Foreskin melanocyte (primary cell): ENCODE measurements at places on chromosomes 13 and 19.

GRCh38 chr13:40517486-40518480 lies 148.7 kb downstream of the FOXO1 start:
- no peak for DNase-seq

DNA sequence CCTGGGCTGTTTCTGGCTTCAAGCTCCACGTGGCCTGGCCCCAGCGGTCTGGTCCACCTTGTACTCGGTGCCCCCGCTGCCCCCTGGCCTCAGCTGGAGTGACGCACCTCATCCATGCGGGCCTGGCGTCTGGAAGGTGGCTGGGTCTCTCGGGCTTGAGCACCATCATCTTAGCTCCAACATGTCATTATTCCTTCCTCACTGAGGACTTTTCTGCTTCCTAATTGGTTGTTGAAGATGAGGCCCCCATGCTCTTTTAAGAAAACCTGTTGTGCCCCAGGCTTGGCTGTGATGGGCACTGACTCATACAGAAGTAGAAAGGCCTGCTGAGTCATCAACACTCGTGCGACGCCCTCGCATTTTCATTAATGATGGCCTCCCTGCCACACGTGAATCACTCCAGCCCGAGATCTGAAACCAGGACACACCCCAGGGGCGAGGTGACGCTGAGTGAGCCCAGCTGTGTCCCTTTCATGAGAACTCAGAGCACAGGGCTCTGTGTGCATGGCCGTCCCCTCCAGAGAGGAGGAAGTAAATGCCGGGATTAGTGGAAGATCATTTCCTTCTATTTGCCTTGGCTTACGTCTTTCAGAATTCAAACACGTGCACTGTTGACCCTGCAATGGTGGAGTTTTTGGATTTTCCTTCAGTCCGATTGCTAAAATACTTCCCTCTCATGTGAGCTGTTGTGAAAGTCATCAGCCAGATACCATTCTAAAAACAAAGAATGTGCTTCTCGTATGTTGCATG lies 14.0 kb upstream of the GJA3 start:
- peak; percentile 90 for DNase-seq

DNA sequence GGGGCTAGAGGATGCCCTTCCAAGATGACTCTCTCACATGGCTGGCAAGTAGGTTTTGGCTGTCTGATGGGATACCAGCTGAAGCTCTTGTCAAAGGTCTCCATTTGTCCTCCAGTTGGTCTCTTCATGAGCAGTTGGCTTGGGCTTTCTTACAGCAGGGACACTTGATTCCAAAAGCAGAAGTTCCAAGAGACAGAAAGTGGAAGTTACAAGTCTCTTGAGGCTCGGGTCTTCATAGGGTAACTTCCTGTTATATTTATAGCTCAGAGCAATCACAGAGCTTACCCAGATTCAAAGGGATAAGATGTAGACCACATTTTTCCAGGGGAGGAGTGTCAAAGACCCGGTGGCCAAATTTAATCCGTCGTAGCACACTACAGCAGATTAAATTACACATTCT lies 440.0 kb downstream of the RFC3 start:
- no peak for DNase-seq

DNA sequence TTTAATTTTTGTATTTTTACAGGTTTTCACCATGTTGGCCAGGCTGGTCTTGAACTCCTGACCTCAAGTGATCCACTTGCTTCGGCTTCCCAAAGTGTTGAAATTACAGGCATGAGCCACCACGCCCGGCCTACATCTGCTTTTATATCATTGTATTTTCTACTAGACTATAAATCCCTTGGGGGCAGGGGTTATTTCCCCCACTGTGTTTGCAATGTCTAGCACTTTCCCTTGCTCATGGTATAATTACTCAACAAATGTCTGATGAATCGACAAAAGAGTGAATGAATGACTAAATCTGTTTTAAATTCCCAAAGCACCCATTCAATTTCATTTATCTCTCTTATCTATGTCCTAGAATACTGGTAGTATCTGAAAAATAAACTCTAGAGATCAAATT lies 244.5 kb upstream of the CSNK1A1L start:
- no peak for DNase-seq

DNA sequence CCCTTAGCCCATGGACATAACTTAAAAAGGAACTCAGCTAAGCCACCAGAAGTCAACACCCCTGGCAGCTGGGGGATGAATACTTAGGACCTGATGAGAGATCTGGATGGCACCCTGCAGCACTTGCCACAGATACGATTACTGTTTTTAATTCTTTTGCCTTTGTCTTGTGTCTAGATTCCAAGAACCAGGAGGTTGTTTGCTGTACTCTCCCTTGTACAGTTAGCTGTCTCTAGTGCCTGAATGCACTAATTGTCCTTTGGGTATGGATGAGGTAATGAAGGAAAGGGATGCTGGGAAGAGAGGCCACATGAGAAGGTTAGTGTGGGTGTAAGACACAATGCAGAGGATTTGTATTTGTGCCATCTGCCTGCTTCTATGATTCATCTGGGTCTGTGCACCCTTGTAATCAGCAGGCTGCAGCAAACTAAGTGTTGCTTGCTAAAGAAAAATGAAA lies 385.8 kb downstream of the KCNRG start:
- DNase-seq = peak; percentile 97

GRCh38 chr19:940591-941291 lies 14.9 kb downstream of the ARID3A start:
- DNase-seq = peak; percentile 56

DNA sequence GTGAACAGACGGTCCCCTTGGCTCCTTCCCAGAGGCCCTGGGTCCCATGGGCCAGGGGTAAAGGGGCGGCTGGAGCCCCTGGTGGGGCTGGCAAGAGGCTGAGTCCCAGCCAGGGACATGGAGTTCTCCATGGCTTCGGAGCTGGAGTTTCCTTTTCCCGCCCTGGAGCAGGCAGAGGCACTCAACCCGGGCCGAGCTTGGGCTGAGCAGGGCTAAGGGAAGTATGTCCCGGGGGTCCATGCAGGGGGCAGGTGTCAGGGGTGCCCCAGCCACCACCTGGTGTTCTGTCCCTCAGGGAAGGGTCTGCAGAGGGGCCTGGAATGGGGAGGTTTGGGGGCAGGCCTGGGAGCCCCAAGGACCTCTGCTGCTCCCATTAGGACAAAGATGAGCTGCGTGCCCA lies 54.0 kb upstream of the TPM4 start:
- DNase-seq = no peak

DNA sequence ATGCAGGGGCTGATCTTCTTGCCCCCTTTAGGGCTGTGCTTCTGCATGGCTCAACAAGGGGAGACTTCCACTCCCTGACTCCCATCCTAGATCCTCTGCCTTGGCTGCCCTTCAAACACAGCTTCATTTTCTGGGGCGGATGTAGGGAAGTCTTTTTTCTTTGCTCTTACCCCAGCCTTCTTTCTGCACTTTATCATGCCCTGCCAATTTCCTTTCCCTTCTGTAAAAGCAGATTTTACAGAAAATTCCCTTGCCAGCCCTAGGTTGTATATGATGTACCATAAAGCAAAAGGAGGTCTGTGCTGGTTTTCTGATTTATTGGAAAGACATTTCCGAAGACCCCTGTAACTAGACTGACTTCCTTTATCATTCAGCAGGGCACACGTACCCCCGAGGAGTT lies 283.4 kb downstream of the SHISA2 start:
- DNase-seq = no peak

GRCh38 chr13:28325022-28325421 lies 169.9 kb downstream of the FLT1 start:
- no peak for DNase-seq

- peak; percentile 70 for DNase-seq
Measured at GRCh38 chr19:43519436-43520088, 7.4 kb downstream of the ETHE1 start.

DNA sequence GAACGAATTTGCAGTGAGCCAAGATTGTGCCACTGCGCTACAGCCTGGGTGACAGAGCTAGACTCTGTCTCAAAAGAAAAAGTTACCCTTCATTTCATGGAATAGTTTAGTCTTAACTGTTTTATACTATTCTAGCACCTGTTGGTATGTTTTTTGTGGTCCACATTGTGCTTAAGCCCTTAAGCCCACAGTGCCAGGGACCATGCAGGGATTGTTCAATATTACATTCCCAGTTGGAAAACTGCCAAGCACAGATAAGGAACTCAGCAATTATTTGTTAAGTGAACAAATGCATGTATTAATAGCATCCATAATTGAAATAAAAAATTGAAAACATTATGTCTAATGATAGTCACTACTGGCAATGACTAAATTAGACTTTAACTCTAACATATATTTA lies 193.5 kb downstream of the PCDH17 start:
- no peak for DNase-seq

DNA sequence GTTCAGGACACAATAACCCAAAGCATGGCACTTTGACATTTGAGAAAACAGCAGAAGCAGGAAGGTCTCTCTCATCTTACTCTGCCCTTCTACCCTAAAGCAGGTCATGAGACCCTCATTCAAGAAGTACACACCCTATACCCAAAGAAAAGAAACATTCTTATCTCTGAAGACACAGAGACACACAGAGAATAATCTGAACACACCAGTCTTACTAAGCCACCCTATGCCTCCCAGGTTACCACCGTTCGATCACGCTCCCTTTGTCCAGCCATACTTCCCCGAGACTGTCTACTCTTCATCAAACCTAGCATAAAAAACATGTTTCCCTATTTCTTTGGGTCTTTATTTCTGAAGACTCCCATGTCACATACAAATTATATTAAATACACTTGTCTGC lies 66.5 kb upstream of the ANKRD10 start:
- DNase-seq = no peak

- DNase-seq = no peak
Measured at GRCh38 chr19:38788478-38789243, at the start of gene LGALS7B. TSS of gene LGALS7B (plus strand) at chr19:38789200. CDS start at chr19:38789227, 27 bp downstream.

GRCh38 chr13:102226591-102226990 lies 175.3 kb downstream of the FGF14 start:
- DNase-seq = no peak

DNA sequence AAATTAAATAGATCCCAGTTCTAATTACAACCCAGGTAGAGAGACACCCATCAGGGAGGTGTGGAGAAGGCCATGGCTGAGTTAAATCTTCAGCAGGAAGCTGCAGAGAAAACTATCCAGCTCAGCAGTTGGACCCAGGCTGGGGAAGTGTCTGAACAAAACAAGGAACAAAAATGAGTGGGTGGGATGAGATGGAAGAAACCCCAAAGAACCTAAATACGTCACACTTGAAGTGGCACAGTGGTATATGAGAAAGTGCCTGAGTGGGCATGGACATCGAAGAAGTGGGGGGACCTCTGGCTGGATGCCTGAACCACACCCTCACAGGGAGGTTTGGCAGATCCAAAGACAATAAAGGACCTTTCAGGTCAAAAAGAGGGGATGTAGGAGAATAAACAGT lies 3.5 kb upstream of the EPHX3 start:
- DNase-seq = no peak

GRCh38 chr19:45164577-45165335 lies 4.0 kb upstream of the NKPD1 start:
- DNase-seq = no peak

DNA sequence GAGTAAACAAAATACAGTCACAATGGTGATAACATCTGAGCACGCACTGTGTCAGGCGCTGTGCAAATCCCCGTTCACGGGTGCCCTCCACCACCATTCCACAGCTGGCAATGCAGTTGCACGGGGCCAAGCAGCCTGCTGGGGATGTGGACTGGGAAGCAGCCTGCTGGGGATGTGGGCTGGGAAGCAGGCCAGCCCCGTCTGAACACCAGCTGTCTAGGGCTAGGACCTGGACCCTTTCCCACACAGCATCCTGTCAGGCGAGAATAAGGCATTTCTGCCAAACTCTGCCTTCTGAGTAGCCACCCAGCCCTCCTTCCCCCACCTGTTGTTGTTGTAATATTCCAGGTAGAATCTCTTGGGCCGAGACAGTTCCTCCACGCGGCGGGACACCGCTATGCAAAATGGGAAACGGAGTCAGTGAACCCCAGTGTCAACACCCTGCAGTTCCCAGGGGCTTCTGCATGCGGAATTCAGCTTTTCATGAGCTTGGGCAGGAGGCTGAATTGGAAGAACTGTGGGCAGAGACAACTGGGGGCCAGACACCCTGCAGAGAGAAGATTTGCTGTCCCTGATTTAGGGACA lies 27.8 kb upstream of the MIER2 start:
- DNase-seq = no peak

DNA sequence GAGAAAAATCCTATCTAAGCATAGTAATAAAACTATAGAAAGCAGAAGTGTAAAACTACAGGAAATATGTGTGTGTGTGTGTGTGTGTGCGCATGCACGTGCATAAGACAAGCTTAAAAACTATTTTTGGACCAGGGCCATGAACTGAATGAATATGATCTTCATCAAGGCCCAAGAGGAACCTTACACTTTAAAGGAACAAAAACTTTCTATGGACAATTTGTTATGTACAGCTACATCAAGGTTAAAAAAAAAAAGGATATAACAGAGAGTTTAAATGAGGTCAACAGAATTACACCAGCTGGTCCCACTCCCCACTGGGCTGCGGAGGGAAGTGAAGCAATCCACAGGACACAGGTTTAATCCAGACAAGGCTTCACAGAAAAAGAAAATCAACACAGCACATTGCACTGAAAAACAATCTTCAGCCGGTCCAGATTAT lies 151.1 kb downstream of the LHFPL6 start:
- DNase-seq = no peak

DNA sequence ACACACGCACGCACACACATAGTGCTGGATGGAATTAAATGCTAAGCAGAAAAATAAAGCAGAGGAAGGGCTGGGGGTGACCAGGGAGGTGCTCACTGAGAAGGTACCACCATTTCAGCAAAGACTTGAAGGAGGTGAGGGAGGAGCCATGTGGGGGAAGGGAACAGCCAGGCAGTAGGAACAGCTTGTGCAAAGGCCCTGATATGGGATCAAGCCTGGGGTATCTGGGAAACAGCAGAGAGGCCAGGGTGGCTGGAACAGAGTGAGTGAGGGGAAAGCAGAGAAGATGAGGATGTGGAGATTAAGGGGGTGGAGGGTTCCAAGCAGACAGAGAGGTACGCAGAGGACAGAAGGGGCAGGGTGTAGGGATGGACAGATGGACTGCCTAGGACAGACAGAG lies 25.2 kb downstream of the NOTCH3 start:
- DNase-seq = no peak

DNA sequence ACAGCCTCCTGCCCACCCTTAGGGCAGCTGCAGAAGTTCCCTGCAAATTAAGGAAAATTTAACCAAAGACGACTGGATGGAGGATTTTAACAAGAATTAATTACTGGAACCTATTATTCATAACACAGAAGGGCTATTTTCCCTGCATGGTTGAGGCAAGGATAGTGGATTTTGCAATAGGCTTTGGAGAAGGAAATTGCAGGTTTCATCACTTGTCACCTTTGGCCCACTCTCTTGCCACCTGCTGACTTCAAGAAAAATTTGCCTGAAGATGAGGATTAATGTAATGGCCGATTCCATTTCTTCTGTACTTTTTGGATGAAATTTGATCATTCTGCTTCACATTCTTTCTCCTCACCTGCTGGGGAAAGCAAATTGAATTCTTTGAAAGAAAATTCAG lies 261.7 kb downstream of the FGF9 start:
- no peak for DNase-seq

- DNase-seq = no peak
Measured at GRCh38 chr13:67620665-67621064, 390.5 kb upstream of the PCDH9 start.
